Astrocyte of the cerebellum (primary cell): ENCODE measurements at places on chromosomes 1 and 21.

DNA sequence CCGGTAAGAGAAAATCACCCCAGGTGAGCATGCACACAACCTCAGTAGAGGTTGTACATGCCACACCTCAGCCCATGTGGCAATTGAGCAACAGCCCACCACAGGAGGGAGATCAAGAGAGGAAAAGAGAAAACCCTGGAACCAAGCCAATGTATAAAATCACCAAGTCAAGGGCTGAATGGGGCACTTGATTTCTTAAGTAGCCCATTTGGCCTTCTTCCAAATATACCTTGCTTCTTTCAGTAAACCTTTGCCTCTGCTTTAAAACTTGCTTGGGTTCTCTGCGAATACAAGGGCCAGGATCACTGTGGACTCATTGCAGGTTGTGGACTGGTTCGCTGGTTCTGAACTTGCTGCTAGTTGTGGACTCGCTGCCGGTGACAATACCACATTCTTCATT, 1814.0 kb downstream of the PLA2G4A start:
- no peak for DNase-seq

GRCh38 chr1:212293579-212293978, 8.4 kb downstream of the PPP2R5A start:
- no peak for DNase-seq

DNA sequence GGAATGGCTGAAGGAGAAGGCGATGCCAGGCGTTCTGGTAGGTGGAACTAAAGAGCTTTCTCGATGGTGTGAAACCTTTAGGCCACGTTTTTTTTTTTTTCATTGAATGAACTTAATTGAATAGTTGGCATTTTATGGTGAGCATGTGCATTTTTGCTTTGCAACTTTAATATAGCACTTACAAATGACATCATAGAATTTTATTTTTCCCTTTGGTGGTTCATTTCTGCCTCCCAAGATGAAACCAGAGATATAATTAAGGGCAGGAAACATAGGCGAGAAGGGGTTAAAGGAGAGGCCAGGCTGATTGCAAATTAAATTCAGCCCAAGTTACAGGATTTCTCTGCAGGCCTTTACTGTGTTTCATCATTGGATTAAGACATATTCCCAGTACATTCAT, 85.5 kb upstream of the L1TD1 start:
- no peak for DNase-seq

- DNase-seq: no peak
These were observed 13.7 kb upstream of the TTC4 start for GRCh38 chr1:54701996-54702395.

- peak; percentile 33 for DNase-seq
These were observed 674.5 kb upstream of the CXADR start for GRCh38 chr21:16838331-16838730.

DNA sequence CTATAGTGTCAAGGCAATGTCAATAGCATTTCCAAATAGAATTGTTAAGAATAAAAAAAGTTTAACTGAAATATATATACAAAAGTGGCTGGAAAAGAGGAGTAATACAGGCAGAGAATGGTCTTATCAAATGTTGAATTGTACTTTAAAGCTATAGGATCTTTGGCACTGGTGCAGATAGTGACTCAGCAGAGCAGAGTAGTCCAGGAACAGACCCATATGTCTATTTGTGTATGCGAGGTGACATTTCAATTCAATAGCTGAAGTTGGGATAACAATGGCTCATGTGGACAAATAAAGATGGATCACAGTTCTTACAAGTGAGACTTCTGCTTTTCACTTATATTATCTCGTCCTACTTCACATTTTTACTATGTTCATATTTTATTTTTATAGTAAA, 543.0 kb upstream of the B3GALT2 start:
- no peak for DNase-seq

DNA sequence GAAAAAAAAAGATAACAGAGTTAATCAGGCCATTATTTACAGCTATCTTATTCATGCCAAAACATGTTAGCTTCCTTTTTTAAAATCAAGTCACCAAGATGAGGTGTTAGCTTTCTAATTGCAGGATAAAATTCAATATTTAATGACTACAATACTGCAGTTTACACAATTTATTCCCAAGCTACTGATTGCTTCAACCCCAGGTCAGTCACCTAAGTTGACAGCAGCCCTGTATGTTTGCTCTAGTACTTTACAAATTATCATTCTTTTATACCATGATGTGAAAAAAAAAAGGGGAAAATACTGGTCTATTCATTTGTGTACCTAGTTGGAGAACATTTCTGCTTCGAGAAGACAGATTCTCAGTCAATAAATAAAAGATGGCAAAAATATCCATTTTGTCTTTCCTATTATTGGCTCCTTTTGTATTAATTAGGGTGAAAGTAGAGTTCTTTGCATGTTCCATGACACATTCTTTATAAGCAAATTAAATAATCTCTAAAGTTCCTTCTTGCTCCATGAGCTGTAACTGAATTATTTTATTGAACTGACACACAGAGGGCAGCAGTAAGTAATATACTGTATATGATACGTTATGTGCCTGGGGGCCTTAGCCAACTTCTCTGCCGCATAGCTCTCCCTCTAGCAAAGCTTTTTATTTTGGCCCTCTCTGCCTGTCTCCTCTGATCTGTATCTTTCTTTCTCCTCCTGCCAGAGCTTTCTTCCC, 48.0 kb downstream of the DIPK1A start:
- no peak for DNase-seq
